ENCODE measurements at places on chromosomes 12 and 14.

- DNase-seq, result no peak
These were observed 91.9 kb downstream of the TMEM30B start for GRCh38 chr14:61188978-61189808.

GRCh38 chr14:91870001-91870400 is 2.7 kb upstream of the TC2N start:
- DNase-seq, result no peak

DNA sequence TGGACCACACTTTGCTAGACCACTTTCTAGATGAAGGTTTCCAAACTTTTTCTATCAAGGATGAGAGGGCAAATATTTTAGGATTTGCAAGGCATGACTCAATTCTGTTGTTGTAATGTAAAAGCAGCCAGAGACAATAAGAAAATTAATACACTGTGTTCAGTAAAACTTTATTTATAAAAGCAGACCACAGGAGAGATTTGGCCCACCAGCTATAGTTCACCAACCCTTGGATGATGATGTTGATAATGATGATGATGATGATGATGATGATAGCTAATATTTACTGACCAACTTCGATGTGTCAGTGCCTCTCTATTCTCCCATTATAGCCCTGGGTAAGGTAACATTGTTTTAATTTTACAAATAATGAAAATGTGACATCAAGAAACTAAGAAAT is 156.5 kb downstream of the BTG1 start:
- DNase-seq, result no peak

GRCh38 chr12:44000309-44000952 is 164.6 kb downstream of the TMEM117 start:
- peak; percentile 7 for DNase-seq

GRCh38 chr14:66015071-66015780 is 470.9 kb upstream of the CCDC196 start:
- DNase-seq, result no peak

DNA sequence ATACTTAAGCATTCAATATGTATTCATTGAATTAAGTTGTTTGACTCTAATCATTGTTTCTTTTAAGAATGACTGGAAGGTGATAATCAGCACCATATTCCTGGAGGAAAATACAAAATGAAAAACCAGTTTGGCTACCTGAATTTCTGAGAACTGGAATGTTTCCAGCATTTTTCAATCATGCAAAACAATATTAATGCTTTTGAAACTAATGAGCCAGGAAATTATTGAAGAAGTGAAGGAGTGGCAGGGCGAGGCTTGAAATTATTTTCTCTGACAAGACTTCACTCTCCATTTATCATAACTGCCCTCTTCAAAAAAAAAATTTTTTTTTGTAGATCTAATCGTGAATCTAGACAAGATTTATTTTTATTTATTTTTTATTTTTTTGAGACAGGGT is 19.0 kb downstream of the TMEM19 start:
- no peak for DNase-seq

GRCh38 chr12:55935738-55936151 is 4.8 kb downstream of the DGKA start:
- DNase-seq, result no peak

- no peak for DNase-seq
These were observed 3.9 kb downstream of the RABGGTA start for GRCh38 chr14:24267516-24267915.

DNA sequence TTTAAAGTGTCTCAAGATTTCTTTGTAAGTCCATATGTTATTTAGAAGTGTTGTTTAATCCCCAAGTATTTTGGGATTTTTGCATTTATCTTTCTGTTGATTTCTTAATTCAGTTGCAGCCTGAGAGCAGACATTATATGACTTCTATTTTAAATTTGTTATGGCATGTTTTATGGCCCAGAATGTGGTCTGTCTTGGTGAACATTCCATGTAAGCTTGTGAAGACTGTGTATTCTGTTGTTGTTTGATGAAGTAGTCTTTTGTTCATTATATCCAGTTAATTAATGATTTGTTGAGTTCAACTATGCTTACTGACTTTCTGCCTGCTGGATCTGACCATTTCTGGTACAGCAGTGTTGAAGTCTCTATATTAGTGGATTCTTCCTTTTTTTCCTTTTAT is 34.0 kb downstream of the LEMD3 start:
- DNase-seq, result no peak

DNA sequence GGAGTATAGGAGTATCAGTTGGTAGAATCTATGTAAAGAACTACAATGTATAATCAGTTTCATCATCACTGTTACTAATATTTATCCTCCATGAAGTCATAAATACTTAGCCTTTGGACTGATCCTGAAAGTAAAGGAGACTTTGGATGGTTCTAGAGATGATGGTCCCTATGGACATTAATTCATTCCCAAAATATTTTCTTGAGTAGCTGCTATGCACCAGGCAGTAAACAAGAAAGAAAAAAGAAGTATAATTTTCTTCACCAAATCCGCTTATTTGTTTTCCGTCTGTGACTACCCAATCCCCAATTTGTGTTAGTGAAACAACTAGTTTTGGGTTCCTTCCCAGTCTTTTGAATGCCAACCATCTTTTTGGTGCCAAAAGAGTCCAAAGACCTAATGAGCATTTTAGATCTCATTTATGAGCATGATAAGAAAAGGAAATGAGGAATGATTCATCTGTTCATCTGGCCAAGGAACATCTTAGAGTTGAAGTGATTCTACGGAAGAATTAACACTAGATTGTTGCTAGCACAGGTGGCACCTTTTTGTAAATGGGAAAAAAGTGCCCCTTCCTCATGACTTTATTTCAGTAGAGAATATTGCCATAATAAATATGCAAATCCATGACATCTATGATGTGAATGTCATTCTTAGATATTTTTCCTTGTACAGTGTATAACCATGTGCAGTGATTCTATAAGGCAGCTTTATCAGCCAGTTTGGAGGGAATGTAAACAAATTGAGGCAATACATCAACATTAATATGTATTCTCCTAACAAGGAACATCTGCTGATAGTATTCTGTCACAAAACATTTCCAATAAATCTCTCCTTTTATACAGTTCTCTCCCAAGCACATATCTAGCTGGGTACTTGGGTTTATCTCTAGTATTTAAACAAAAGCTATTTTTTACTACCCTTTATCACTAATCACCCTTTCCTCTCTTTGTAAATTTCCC is 85.1 kb upstream of the CCDC91 start:
- no peak for DNase-seq

DNA sequence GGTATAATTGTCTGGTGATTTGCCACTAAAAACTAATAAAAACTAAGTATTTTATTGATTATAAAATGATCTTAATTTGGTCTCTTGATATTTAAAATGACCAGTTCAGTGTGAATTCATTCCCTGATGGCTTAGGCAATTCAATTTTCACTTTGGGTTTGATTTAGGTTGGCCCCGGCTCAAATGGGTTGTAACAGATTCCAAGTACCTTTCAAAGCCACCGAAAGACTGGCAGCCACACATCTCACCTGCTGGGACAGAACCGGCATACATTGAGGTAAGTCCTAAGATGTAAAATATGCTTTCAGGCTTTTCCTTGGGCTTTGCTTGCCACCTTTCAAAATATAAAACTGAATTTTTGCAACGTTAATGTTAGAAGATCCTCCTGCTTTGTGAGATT is 77.5 kb upstream of the ATF1 start:
- no peak for DNase-seq

DNA sequence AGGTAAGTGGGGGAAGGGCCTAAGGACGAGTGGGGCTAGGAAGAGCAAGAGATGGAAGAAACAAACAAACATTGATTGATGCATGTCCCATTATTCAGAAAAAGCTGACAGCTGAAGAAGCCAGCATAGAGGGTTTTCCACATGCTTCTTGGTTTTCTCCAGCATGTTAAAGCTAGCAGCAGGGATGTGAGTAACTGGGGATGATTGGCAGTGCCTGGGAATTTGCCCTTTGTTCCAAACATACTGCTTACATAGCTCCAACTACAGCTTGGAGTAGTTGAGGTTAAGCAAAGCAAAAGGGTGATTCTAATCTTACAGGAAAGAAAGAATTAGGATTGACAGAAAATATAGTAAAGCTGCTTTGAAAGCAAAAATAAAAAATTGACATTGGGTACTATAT is 68.0 kb upstream of the IFNG-AS1 start:
- DNase-seq, result no peak

DNA sequence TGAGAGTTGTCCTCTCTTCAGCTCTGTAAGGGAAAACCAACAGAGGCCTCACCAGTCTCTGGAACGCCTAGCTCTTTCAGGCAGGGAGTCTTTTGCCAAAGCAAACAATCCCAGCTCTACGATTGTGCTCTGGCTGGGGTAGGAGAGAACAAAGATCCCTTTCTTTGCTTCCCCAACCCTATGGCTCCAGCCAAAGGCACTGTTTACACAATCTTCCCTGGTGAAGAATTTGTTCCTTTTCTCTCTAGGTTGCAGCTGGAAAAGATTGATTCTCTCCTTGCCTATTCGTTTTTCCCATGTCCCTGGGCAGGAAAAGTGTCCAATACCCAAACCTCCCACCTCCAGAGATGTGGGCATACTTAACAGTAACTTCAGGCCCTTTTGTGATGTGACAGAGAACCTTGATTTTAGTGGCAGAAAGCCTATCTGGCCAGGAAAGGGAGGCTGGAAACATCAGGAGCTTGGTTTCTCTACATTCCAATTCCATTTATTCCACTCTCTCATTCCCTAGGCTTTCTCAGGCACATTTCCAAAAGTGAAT is 16.8 kb downstream of the ATP5MC2 start:
- DNase-seq, result peak; percentile 27

DNA sequence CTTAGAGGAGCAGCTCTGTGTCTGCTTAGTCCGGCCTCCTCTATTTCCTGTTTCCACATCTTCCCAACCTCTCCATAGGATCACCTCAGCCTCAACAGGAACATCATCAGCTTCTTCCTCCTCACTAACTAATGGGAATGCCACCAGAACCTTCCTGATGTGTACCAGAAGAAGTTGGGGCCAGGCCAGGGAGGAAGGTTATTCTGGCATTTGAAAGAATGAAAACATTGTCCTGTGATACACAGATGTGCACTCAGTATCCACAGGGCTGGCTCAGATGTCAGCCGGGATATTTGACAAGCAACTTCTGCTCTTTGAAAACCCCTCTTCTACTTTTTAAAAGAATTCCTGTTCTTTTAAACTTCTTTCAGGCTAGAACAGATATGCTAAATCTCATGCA is 63.6 kb downstream of the TMEM30B start:
- DNase-seq, result no peak

GRCh38 chr14:99904506-99904905 is 111.3 kb downstream of the EML1 start:
- no peak for DNase-seq

DNA sequence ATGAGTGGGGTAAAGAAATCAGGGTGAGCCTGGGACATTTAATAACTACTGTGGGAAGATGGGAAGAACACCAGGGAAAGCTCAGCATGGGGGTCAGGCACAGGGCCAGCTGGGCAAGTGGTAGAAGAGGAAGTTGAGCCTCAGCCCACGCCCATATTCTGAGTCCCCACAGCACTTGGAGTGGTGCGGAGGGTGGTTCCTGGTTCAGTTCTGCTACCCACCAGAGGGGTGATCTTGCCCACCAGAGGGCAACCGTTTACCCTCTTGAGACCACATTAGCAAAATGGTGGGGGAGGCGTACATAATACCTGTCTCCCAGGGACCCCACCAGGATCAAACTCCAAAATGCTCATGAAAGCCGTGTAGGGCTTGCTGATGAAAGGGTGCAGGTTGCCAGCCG is 16.8 kb upstream of the ANKRD33 start:
- no peak for DNase-seq

GRCh38 chr12:19165451-19165850 is 35.9 kb downstream of the PLEKHA5 start:
- no peak for DNase-seq

DNA sequence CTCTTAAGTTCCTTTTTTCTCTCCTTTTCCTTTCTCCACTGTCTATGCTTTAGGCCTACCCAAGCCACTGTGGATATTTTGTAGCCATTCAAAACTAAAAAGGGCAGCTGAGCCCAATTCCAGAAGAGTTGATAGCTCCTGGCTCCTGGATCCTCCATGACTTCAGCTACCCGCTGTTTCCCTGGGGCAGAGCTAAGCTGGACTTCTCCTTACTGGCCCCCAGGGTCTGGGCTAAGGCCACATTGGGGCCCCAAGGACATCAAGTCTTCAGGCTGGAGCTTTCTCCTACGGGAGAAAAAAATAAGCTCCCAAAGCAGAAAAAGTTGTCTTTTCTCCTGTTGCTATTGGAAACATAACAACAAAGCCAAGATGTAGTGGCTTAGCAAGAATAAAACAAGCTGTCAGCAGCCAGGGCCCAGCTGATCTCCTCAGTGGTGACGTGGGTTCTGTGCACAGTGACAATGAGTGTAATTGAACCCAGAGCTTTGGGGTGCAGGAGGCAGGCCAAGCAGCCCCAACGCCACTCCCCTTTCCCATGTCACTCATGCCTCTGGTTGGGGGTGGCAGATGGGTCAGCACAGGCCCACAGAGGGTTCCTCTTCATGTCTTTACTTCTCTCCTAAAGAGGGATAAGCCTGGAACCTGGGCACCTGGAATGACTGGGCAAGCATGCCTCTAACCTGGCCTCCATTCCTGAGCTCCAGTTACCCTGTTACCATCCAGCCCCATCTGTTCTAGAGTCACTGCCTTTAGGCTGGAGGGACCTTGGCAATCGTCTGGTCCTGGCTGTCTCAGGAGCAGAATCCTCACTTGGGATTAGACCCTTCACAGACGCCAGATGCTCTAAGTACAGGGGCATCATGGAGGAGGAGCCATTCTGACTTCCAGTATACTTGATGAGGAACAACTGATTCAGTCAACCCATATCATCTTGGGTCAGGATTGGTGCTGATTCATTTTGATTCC is 171.2 kb downstream of the ZFP36L1 start:
- no peak for DNase-seq

All from NCI-H2107 (cell line).